ENCODE measurements at places on chromosomes 12 and 14.

DNA sequence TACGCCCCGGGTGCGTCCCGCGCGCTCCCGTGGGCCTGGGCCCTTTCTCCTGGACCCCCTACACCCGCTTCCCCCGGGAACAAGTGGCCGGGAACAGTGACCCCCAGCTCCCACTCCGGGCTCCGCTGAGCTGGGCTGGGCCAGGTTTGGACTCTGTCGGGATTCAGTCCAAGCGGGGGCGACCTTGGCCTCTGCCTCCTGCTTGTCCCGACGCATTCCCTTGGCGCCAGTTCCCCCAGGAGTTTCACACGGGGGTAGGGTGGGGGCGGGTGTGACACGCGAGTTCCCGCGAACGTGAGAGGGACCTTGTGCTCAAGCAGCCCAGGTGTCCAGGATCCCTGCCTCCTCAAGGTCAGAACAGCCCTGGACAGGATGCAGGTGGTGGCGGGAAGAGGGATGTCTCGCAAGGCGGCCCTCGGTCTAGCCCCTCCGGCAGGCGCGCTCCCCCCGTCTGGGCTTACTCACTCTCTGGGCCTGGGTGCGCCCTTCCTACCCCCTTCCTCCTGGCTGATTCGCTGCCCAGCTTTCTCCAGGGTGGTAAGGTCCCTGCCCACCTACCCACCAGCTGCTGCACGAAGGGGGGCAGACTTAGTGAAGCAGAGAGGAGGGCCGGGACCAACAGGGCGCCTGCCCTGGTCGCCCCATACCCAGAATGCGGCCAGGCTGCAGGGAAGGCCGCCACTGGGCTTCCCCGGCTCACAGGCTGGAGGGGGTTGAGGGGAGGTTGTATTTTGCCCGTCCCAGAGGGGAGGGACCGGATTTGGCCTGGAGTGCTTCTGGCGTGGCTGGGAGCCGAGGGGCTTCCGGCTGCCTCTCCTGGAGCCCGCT, 862 bp downstream of the CRIP2 start:
- no peak for DNase-seq

- no peak for DNase-seq
Observed at GRCh38 chr14:51561141-51561540, 90.6 kb upstream of the FRMD6 start.

DNA sequence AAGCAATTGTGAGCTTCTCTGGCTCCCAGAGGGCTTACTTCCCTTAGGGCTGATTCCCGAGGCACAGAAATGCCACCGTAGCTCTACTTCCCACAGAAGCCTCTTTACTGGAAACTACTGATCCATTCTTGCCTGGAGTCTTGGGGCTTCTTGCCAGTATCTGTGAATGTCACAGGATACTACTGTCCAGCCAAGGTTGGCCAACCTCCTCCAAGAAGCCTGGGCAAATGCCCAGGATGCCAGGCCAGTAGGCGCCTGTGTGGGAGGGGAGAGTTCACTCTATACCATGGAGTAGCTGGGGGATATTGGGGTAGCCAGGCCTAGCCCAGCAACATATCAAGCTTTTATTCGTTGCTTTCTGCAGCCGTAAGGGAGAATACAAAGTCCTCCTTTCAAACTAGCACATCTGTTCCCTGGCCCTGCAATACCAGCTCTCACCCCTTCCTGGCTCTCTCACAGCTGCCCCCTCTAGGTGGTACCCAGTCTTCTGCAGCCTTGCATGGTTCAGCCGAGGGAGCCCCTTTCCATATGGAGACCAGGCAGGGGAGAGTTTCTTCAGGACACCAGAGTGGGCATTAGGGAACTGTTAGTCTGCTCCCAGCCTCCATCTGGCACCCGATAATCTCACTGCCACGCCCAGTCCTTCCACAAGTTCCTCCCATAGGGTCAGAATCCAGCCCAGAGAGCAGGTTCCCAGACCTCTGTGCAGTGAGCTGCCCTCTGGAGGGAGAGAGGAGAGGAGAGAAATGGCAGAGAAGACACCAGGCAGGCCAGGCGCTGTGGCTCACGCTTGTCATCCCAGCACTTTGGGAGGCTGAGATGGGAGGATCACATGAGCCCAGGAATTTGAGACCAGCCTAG, 24.3 kb upstream of the PLEK2 start:
- DNase-seq = no peak

- DNase-seq = no peak
Observed at GRCh38 chr12:58570411-58570810, 349.9 kb downstream of the LRIG3 start.

GRCh38 chr12:102976609-102977280, 19.3 kb downstream of the ASCL1 start:
- no peak for DNase-seq

GRCh38 chr12:78359520-78359919, 505.1 kb upstream of the SYT1 start:
- DNase-seq = no peak

DNA sequence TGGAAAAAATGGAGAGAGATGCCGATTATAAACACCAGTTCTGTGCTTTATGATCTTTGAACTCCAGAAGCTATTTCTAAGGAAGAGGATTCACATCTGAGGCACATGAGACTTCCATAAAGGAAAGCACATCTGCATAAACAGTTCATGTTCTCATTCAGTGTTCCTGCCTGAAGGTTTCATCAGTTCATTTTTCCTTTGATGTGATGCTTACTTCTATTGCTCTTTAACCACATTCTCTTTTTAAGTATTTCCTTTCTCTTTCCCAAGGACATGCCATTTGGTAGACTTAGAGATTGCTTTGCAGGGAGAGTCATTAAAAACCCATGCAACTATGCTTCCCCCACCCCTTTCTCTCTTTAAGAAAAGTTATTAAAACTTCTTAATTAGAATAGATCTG, 387.0 kb upstream of the FLRT2 start:
- no peak for DNase-seq

- no peak for DNase-seq
Observed at GRCh38 chr12:113092607-113093408, 36.3 kb downstream of the DTX1 start.

- DNase-seq = no peak
Observed at GRCh38 chr14:100109594-100109955, 44.4 kb downstream of the EVL start.

GRCh38 chr14:95237958-95238340, 80.6 kb upstream of the DICER1 start:
- DNase-seq = no peak

- DNase-seq = no peak
Observed at GRCh38 chr14:76917158-76917596, 91.0 kb downstream of the LRRC74A start.

DNA sequence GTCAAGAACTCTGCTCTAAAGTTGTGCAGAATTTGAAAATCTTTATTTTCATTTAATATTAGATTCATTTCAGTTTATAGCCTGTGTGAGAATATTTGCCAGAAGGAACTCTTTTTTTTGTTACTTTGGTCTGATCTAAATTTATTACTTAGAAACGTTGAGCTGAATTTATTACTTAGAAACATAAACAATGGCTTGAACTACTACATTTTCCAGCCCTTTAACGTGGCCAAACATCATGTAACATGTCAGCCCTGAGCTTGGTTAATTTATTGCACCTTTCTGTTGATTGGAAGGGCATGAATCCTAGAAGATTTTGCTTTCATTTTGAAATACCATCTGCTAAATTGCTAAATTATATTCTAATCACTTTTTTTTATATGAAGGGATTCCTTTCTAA, 241.4 kb downstream of the TMEM117 start:
- DNase-seq = no peak

Measured in stimulated activated CD4-positive, alpha-beta T cell treated with anti-CD3 and anti-CD28 coated beads, Interleukin-12 subunit alpha, Interleukin-12 subunit beta, amount 100 ng/mL, for 4 hours (primary cell).